ENCODE measurements at places on chromosomes 6 and 20.

DNA sequence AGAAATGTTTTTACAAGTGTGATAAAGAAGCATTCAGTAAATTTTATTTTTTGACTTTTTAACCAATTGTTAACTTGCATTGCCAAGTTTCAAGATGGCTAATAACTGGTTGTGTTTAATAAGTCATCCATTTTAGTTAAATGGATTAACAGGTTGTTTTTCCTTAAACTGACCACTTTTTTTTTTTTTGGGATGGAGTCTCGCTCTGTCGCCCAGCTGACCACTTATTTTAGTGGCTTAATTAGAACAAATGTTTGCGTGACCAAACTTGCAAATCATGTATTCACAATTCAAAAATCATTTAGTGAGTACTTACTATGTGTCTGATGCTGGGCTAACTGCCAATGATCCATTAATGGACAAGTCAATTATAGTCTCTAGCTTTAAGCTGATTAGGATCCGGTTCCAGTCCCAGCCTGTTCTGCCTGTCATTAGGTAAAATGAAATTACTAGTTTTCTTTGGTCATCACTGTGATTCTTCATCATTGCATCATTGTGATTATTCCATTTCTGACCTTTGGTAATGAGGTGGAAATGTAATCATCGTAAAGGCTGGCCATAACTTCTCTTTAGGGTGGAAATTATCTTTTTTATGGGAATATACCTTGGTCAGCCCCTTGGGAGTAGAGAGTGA, 729.2 kb upstream of the MARCKS start:
- no peak for DNase-seq

GRCh38 chr6:158322724-158323560, 10.7 kb downstream of the TULP4 start:
- DNase-seq: no peak

- no peak for DNase-seq
These were observed 349.8 kb downstream of the CDC5L start for GRCh38 chr6:44737341-44737740.

DNA sequence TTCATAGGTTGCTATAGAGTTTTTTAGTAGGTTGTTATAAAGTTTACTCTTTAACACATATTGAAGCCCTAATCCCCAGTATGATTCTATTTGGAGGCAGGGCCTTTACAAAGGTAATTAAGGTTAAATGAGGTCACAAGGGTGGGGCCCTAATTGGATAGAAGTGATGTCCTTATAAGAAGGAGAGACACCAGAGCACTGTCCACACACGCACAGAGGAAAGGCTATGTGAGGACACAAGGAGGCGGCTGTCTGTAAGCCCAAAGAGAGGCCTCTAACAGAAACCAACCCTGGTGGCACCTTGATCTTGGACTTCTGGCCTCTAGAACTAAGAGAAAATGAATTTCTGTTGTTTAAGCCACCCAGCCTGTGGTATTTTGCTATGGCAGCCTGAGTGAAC, 98.5 kb downstream of the GJA10 start:
- no peak for DNase-seq

GRCh38 chr20:12715991-12716680, 292.6 kb upstream of the SPTLC3 start:
- no peak for DNase-seq

GRCh38 chr6:111978532-111979149, 75.3 kb upstream of the CCN6 start:
- DNase-seq: no peak

DNA sequence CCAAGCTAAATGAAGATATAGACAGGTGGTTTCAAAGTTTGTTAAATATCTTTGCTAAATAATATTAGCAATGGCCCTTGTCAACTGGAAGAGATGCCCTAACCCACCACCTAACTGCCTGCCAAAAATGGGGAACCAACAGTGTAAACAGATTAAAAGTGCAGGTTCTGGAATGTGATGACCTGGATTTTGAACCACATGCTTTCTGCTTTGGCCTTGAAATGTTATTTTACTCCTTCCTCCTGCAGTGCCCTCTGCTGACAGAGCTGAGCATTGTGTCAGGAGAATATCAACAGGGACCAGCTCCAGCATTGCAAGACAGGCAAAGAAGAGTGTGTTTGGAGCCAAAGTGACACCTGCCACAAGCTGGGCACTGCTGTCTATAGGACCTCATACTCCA, 226.6 kb downstream of the MYLK4 start:
- no peak for DNase-seq

- DNase-seq: no peak
These were observed 32.8 kb upstream of the SSTR4 start for GRCh38 chr20:23002276-23002675.

GRCh38 chr6:131683479-131683878, 17.7 kb downstream of the OR2A4 start:
- DNase-seq: no peak

- no peak for DNase-seq
These were observed 15.9 kb upstream of the CPNE1 start for GRCh38 chr20:35680452-35681183.

DNA sequence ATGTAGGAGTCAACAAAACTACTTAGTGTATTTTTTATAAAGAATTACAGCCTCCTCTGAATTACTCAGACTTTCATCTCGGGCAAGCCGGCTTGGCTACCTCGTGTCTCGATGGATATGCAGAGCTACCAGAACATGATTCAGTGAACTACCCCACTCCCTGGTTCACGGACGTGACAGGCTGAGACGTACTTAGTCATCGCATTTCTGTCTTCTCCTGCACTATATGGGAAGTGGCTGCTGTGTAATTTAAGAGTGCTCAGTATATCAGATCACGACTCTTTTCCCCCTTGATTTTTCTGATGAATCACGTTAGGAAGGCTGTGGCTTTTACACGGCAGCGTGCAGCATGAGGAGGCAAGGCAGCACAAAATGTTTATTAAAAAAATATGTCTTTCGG, 302.7 kb upstream of the ZFP64 start:
- DNase-seq: no peak

DNA sequence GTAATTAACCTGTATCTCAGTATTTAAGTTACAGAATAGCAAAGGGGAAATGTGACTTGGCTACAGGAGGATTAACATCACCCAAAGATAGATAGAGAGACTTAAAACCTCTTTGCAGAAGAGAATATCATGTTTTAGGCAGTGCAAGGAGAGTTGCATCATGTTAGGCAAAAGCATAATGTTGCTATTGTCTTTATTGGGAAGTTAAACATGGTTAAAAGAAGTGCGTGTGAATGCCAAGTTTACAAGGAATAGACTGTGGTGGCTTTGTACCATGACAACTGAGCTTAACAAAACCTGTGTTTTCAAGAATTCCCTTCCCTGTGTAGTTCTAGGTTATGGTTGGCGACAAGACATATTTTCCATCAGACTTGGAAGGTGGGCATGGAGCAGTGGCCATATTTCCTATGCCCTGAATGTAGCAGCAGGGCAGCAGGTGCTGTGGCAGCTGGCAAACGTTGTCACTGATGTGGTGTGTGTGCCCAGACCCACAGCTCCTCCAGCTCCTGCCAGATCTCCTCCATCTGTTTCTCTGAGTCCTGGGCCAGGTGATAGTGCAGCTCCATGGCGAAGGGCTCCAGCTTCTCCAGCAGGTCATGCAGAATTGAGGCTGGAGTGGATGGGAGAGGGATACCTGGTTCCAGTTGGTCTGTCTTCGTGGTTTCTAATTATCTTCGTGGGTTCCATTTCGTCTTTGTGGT, 163.3 kb downstream of the QRSL1 start:
- DNase-seq: peak; percentile 60

- DNase-seq: no peak
These were observed 278.8 kb downstream of the CD83 start for GRCh38 chr6:14396392-14396791.

GRCh38 chr6:37705239-37706051, 7.8 kb upstream of the MDGA1 start:
- no peak for DNase-seq

- no peak for DNase-seq
These were observed 121.2 kb upstream of the SASH1 start for GRCh38 chr6:148221196-148221979.

GRCh38 chr20:23631981-23632710, 5.6 kb downstream of the CST3 start:
- DNase-seq: no peak

DNA sequence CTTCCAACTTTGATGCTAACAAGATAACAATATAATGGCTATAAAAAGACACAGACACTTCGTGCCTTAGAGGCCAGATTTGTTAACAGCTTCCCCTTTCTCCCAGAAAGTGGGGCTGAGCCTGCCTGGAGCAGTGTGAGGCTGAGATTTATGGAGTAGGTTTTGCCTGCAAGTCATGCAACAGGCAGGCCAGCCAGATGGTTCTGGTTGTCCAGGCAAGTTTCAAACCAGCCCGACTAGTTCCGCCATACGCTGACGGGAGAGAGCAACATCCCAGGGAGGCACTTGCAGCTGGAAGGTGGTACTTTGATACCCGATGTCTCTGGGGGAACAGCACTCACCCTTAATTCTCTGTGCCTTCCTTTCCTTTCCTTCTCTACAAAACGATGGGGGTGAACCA, 81.3 kb upstream of the NAA20 start:
- no peak for DNase-seq

GRCh38 chr6:45012687-45013086, 315.4 kb upstream of the RUNX2 start:
- no peak for DNase-seq

DNA sequence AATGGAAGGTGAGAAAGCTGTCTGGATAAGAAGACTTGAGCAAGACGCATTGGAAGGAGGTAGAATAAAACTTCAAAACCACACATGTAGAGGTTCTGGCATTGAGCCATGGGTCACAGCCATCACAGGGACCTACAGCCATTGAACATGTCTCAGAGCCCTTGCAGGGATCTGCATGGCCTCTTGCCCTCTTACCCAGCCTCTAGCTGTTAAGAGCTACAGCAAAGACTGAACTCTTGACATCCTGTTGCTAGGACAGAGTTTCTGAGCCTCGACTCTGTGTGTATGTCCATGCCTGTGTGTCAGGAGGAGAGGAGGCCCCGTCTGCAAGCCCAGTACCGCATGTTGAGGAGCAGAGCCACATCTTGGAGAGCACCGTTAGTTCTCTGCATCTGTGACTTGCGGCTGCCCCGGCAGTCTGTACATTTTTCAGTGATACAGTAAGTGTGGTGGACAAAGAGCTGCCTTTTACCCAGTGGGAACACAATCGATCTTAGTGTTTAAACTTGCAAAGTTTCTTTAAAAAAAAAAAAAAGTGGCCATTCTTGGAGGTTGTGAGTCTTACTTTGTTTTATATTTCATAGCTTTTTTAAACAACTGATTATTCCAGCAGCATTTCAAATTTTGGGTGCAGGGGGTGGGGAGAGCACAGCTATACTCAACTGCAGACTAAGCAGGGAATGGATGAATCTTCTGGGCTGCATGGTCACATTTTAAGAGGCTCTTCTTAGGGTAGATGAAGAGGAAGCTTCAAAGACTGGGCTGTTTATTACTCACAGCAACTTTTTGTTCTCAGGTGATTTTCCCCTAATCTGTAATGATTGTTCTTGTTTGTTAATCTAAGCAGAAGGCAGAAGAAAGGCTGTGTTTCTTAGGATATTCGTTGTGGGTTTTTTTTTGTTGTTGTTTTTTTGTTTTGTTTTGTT, 88.5 kb downstream of the TBC1D7 start:
- DNase-seq: no peak

DNA sequence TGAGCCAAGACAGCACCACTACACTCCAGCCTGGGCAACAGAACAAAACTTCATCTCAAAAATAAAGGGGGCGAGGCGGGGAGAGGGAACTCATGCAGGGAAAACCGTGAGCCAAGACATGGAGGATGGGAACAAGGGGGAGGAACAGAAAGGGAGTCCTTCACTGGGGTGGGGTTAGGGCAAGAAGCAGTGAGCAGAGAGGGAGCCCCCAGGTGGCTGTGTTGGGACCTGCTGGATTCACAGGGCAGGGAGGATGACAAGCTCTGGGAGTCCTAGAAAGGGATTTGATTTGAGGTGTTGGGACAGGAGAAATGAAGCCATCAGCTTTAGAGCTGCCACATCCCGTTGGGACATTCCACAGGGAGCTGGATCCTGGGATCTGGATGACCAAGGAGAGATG, 90.6 kb upstream of the TOP1 start:
- no peak for DNase-seq

DNA sequence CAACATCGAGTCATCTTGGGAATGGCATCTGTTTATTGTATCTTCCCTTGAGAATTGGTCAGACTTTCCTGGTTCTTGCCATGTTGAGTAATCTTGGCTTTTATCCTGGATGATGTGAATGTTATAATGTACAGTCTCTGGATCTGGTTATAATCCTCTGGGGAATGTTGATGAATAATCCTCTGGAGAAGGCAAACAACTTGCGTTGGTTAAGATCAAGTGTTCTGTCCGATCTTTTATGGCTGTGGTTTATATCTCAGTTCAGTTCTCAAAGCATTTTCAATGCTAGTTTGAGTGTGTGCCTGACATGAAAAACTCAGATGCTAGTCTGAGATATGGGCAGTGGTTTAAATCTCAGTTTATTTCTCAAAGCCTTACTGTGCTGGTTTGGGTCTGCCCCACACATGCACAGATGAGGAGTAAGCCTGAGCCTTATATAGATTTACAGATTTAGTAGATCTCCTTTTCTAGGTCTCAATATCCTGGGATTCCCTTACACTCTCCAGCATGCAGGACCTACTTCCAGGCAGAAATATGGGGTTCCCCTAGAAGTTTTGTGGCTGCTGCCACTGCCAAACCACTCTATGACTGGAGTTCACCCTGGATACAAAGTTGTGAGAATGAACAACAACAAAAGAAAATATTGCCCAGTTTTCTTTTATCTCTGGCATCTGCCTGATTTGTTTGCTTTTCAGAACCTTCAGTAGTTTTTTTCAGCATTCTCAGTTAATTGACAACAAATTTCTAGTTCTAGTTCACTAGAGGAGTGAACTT, 191.8 kb upstream of the MAN1A1 start:
- no peak for DNase-seq

DNA sequence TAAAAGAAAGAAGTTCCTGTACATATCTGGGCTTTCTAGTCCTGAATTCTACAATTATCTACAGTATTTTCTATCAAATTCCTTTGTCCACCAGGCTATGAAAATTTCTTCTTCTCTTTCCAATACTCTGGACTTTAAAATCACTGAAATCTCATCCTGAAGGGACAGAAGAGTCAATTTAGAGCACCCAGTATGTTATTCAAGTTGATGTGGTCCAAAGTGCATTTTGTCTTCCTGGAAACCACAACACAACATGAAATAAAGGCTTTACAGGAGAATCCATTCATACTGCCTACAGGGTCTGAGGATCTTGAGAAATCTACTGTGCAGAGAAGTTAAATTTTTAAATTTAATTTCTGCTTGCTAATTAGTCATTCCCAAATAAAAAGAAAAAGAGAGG, 94.9 kb upstream of the ADGRF1 start:
- DNase-seq: no peak

Measured in NCI-H1694 (cell line).